ENCODE measurements at places on chromosomes 11 and 22.

DNA sequence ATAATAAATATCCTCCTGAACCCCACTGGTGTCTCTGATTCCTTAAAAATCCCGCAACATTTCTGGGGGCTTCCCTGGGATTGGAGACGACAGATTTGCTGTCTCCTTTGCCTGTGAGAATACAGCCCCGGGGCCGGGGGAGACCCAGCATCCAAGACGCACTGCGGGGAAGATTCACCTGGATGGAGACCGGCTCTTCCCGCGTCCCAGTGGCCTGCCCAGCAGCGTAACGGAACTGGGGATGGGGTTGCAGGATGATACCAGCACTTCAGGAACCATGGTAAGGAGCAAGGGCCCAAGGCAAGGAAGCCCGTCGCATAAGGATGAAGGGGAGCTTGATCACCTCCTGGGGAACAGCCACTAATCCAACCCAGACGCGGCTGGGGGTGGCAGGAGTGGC, 53.3 kb upstream of the OR4C15 start:
- no peak for DNase-seq

- DNase-seq: no peak
Observed at GRCh38 chr11:9577556-9577955, 4.1 kb downstream of the WEE1 start.

DNA sequence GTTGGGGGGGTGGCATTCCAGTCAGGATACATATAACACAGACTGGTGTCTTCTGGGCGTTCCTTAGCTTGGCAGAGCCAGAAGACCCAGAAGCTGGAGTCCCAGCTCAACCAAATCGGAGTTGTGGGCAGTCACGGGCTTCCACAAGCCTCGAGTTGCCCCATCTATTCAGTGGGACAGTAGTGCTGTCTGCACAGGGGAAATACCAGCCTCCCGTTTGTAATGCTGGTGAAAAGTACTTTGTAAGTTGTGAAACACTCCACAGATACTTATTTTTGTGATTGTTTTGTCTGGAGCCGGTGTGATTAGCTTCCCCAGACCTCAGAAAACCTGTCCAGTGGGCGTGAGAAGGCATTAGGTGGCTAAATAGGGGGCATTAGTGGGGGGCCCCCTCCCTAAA, 13.6 kb downstream of the DGKZ start:
- DNase-seq: no peak

DNA sequence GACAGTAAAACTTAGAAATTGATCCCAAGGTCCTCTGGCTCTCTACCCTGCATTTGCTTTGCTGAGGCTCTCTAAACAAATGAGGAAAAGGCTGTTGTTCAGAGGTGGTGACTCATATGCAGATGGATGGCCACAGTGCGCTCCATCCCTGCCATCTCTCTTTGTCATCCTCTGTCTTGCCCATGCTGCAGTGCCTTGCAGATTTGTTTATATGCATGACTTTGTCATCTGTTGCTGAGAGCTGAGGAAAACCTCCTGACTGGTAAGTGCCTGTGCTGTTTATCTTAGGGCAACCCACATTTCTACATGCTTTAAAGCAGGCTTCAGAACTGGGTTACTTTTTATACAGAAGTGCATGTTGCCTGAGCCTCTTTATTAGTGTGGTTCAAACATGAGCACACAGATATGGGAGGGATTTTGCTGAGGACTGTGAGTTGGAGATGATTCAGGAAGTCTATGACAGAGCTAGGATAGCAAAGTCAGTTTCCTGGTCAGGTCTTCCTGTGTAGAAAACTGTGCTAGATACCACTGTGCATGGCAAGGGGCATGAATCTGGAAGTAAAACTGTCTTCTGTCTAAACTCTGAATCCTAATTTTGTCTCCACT, 57.4 kb downstream of the JAM3 start:
- no peak for DNase-seq

DNA sequence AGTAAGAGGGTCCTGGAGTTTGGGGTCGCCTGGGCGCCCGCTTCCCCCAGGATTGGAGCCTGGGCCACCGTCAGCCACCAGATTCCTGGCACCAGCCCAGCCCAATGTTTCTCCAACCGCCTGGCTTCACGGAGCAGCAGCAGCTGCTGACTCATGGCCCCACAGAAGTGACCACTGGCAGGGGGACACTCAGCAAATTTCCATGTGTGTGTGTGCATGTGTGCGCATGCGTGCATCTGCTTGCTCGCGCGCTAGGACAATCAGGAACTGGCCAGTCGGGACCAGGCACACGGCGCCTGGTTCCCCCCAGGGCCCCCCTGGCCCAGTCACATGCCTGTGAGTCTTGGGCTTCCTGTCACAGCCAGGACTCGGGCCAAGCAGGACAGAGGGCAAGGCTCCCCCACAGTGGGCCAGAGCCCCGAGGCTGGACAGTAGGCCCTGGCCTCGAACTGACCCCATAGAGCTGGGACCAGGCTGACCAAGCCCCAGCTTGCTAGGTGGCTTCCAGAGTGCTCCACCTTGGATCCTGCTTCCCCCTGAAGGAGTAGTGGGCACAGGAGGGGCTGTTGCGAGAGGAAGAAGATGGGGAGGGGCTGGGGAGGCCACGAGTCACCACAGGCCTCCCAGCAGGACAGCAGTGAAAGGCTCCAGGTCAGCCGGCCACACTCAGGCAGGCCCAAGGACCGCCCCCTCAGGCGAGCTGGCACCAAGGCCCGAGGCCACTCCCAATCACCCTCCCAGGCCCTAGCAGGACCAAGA, 3.2 kb downstream of the CTSD start:
- DNase-seq: peak; percentile 95

DNA sequence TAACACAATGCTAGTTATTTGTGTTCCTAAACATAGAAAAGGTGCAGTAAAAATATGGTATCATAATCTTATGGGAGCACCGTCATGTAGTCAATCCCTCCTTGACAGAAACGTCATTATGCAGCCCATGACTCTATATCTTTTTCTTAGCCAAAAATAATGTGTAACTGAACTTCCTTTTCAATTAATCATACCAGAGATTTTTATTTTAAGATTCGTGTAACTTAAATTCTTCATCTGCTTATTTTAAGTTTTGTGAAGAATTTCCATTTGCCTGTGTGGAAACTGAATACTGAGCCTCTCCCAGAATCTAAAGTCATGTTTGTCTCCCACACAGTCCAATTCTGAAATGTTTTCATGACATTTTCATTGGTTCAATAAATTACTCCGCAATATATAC, 699.1 kb downstream of the KCNA4 start:
- DNase-seq: no peak

DNA sequence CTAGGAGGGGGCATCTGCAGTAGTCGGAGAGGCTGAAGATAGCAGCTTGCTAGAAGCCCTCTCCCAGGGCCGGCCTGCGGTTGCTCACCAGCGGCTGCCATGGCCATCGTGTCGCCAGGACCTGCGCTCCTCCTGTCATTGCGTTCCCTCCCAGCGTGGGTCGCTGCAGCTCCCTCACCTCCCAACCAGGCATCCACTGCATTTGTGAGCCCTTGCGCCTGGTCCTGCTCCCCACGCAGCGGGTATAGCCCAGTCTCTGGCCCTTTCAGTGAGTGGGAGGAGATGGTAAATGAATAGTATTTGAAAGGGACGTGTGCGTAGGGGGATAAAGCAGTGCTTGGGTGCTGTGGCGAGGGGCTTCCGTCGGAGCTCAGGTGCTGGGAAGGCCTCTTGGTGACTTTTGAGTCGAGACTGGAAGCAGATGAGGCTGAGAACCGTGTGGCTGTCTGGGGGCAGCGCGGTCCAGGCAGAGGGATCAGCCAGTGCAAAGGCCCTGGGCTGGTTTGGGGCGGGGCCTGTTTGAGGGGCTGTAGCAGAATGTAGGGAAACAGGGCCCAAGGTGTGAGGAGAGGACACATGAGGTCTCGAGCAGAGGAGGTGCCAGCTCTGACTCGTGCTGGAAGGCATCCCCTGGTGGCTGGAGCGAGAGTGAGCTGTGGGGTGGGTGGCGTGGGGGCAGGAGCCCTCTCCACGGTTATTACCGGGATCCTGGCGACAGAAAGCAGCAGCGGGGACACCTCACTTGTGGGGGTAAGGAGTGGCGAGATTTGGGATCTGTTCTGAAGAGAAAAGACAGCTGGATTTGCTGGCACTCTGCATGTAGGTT, 39.3 kb downstream of the LRP5 start:
- DNase-seq: no peak

DNA sequence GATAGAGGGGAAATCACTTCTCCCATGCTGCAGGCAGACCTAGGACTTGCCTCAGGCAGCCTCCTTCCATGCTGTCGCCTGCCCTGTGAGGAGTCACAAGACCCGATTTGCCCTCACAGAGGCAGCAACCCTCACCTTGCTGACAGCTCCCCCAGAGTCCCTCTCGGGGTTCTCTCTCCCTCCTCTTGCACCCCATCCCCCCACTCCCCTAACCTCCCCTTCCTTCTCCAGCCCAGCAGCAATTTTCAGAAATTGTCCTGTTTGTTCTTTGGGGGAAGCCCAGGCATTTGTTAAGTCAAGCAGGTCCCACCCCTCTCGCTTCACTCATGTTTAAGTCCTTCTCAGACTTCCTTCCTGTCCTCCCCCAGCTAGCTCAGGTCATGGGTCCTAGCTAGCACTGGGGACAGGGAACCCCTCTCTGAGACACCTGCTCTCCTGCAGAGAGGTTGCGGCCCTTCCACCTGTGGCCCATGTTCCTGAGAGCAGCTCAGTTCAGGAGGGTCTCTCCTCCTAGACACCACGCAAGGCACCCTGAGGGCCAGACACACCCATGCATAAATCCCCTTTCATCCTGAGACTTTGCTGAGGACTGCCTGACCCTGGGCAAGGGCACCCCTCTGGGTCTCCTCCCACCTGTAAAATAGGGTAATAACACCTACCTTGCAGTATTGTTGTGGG, 6.3 kb upstream of the FXYD2 start:
- DNase-seq: no peak

DNA sequence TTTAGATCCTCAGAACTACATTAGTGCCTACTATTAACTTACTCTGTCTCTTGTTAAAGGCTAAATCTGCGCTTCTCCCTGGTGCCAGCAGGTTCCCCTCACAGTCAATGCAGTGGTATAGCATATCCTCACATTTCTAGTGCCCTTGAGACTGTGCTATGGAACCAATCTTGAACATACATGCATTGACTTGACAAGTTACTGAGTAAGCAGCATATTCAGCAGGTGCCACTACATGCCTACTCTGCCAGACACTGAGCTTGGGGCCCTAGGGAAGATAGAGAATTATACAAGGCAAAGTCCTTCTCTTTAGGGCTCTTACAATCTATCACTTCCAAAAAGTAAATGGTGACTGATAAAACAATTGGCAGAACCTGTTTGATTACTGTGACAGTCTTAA, 3.2 kb downstream of the FUT4 start:
- no peak for DNase-seq

DNA sequence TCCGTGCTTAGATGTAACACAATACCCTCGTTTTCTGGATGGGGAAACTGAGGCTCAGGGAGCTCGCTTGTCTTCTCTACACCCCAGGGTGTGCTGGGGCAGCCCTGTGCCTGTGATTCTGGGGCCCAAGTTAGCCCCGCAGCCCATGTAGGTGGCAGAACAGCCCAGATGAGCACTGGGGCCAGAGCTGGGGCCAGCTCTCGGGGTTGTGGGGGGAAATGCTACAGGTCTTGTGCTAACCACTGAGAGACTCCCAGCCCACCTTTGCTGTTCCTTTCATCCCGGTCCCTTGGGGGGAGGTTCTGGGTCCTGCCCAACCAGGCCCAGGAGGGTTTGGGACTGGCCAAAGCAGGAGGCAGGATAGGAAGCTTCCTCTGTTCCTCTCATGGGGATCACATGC, 13.5 kb downstream of the MYEOV start:
- DNase-seq: no peak

GRCh38 chr11:115237578-115237977, 266.6 kb downstream of the CADM1 start:
- no peak for DNase-seq

DNA sequence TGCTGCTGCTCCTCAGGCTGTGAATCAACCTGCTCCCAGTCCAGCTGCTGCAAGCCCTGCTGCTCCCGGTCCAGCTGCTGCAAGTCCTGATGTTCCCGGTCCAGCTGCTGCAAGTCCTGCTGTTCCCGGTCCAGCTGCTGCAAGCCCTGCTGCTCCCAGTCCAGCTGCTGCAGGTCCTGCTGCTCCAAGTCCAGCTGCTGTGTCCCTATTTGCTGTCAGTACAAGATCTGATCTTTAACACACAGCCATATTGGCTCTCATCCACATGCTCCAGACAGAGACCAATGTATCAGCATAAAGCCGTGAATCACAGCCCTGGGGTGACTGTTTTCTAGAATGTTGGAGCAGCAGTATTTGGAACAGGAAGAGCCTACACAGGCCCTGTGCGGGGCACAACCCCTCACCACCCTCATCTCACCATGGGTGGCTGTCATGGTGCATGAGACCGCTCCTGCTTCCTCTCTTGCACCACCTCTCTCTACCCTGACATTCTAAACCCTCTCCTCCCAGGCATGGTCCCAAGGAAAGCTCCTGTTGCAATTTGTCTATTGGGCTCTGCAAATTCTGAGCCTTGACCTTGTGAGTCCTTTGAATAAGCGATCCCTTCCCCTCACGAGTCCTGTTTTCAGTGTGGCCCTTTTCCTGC, 3.5 kb downstream of the KRTAP5-10 start:
- DNase-seq: no peak

GRCh38 chr11:61270354-61271076, 24.6 kb downstream of the VWCE start:
- DNase-seq: no peak

DNA sequence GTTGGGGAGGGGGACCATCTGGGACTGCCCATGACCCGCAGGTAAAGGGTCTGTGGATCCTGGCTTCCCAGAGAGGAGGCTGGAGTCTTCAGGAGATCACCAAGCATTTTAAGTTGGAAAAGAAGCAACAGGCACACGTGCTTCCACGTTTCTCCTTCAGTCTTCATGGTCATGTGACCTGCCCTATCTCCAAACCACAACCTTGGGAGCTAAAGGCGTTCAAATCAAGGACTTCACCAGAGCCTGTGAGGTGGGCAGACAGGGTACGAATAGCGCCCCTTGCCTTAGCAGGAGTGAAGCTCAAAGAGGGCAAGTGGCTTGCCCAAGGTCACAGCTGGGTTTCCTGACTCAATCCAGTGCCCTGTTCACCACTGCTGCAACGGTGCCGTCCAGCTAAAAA, 6.7 kb downstream of the TMEM184B start:
- DNase-seq: no peak

GRCh38 chr11:100726680-100727079, 39.6 kb downstream of the ARHGAP42 start:
- DNase-seq: no peak

DNA sequence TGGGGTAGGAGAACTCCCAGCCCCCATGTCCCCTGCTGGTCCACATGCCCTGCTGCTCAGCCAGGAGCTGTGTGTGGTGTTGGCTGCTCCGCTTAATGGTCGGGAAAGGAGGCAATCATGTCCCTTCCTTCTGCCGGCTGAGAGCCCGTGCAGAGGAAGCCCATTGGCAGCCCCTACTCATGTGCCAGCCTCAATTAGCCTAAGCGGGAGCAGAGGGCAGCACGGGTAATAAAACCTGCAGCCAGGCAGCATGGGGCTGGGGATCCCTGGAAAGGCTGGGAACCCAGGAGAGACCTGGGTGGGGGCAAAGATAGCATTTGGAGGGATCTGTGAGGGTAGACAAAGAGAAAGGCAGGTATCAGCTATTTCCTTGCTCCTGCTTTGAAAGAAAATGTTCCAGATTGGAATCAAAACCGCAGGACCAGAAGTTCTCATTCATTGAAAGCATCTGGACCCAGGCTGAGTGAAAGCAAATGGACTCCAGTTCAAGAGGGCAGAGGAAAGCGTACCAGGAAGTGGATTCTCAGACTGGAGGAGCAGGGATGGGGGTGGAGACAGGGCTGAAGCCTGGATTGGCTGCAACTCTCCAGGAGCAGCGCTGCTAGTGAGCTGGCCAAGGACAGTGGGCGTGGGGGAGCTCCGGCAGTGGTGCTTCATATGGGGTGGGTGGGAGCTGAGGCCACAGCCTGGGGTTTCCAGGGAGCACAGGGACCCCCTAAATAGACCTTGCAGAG, 103.4 kb upstream of the NECTIN1 start:
- DNase-seq: no peak
